ENCODE measurements at places on chromosomes 6 and 20.

DNA sequence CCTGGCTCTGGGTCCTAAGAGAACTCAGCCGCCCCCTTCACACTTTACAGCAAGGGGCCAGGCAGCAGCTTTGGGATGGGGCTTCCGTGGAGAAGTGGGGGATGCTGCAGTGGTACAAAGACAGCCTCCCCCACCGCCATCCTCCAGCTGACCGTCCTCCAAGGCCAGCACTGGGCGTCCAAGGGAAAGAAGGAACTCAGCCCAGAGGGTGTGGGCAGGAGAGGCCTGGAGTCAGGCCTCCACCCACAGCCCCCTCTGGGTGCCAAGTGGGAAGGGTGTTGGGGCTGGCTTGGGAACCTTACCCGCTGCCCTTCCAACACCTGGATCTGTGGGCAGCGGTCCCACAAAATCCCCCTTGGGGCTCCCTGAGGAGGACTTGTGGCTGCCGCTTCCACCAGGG, 13.1 kb downstream of the STMN3 start:
- DNase-seq = no peak

DNA sequence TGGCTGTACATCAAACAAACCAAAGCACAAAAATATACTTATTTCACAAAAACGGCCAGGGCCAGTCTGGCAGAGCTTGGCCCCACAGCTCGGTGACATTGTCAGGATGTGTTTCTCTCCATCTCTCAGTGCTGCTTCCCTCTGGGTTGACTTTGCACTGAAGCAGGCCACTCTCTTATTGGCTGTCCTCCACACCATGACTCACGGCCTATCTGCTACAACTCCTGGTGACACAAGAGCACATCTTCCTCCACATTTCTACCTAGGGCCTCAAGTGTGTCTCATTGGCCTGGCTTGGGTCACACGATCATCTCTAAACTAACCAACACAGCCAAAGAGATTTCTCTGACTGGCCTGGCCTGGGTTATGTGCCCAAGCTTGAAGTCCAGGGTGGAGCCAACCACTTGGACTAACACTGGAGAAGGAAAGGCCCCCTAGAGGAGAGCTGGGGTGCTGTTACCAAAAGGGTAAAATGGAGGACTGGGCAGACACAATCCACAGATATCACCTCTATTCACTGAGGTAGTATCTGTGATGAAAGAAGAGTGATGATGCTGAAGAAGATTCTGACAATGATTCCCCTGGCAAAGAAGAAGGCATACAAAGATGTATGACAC, 159.8 kb upstream of the TSHZ2 start:
- no peak for DNase-seq

DNA sequence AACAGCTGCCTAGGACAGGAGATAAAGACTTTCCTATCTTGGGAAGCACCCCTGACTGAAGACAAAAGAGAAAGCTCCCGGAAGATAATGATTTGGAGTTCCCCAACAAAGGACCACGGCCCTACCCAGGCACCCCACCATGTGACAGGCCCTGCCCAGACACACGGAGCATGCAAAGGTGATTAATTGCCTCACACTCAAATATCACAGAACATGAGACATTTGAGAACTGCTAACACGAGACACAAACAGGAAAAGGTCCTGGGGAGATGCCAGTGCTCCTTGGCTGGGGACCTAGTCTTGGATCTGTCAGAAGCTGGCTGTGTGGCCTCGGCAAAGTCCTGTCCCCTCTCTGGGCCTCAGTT, 82.5 kb upstream of the PTPN1 start:
- no peak for DNase-seq

GRCh38 chr6:94036024-94036423, 616.7 kb upstream of the EPHA7 start:
- DNase-seq = no peak

DNA sequence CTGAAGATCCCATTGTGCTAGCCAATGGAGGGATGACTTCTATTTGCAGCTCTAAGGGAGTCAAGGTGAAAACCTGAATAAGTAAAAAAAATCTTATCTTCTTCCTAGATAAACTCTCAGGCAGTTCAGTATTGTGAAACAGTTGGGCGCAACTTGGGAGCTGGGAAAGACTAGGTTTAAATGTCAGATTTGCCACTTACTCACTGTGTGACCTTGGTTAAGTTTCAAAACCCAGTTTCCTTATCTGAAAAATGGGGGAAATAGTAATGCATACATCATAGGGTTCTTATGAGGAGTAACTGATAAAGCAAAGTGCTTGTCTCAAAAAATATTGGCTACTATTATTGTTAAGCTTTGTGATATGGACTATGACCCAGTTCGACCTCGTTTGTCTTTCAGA, 88.8 kb downstream of the CD83 start:
- no peak for DNase-seq

DNA sequence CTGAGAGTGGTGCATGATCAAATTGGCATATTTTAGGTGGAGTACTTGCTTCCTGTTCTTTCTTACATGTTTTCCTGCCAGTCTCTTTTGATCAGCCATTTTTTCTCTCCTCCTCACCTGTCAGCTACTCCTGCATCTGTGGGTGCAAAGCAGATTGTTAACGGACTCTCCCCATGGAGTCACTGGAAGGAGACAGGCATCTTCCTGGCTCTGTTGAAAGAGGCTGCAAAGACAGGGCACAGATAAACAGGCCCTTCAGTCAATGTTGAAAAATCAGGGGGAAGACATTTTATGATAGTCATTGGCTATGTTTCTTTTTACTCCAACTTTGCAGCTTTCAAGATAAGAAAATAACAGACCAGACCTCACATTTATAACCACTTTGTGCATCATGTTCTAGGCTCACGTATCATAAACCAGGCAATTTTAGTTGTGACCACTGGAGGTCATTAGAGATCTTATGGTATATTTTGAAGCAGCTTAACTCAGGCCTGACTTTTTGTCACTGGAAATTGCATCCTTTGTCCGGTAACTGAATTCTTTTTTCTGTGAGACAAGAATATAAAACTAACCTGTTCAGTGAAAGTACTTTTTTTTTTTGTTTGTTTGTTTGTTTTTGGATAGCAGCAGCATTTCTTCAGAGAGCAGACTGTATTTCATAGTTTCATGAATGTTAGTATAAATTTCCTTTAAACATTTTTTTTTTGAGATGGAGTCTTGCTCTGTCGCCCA, 20.1 kb downstream of the ECT2L start:
- DNase-seq = no peak

- no peak for DNase-seq
These were observed 75.2 kb downstream of the GJA1 start for GRCh38 chr6:121510568-121511177.

DNA sequence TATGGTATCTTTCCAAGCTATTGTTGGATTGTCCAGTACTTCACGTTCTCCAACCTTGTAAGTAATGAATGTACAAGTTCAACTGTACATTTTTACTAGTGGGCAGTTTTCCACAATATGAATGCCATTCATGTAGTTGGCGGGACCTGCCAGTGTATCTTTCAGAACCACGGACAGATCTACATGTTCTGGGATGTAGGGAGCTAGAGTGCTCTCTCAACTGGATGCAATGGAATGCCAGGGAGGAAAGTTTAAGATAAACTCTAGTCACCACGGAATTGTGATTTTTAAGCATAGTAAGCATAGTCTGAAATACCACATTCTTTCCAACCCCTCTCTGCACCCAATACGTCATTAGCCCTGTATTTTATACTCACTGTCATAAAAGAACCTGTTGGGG, 21.5 kb upstream of the HLA-C start:
- DNase-seq = no peak

DNA sequence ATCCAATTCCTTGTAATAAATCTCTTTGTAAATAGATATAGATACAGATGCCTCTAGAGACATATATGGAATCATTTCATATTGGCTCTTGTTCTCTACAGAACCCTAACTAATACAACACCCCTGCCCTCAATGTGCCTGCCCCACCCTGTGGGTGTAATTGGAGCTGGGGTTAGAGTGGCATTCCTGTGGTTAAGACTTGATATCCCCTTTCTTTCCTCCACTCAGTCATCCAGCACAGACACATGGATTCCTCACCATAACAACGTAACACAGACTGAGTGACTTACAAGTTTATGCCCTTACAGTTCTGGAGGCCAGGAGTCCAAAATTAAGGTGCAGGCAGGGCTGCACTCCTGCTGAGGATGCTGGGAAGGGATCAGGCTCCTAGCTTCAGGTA, 42.8 kb downstream of the C6orf118 start:
- no peak for DNase-seq

DNA sequence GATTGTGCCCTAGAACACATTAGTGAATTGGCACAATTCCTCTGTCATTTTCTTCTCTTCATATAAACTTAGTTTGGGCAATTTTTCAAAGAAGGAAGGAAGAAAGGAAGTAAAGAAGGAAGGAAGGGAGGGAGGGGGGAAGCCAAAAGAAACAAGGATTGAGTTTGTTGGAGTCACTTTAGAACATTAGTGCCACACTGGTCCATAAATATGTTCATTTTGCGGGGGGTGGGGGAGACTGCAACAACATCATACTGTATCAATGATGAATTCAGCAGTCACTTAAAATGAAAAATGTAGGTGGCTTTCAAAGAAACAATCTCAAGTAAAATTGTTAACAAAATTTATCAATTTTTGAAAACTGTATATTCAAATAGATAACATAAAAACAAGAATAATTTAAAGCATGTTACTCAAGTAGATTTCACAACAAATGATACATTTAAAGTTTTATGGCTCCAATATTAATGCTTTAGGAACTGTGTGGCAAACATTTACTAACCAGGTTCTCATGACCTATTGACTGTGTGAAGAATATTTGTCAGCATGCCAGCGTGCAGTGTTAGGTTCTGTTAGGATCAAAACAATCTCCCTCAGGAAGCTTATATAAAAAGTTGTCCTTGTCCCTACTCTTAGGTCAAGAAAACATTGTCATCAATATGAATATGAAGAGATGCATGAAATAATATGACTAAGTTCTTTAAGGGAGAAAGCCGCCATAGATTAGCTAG, 208.1 kb upstream of the AGPAT4 start:
- DNase-seq = no peak

DNA sequence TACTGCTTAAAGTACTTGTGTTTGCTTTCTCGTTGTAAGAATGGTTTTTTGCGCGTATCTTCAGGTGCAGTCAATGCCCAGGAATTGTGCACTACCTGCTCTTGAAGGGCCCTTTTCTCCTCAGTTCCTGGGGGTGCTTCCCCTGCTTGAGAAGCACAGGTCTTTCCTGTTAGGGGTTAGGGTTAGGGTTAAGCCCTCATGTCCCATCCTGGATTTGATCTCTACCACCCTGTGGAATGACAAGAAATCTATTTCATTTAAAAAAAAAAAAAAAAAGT, 39.6 kb upstream of the TBXT start:
- no peak for DNase-seq

- DNase-seq = no peak
These were observed 7.9 kb downstream of the SDCBP2 start for GRCh38 chr20:1320902-1321653.

DNA sequence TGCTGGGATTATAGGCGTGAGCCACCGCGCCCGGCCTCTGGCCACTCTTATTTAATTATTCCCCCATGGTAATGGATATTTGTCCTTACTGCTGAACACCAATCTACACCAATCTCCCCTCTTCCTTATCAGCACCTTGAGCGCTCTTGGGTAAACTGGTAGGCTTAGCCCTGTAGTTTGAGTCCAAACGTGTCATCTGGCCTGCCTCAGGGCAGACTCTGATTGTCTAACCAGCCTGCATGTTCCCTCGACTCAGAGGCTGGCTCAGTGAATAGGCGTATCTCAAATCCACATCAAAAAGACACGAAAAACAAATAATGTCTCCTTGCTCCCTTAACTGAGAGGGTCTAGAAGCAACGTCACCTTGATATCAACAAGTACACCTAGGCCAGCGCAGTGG, 260.9 kb downstream of the TFAP2C start:
- no peak for DNase-seq

- no peak for DNase-seq
These were observed 4.4 kb downstream of the APMAP start for GRCh38 chr20:24987873-24988835.

DNA sequence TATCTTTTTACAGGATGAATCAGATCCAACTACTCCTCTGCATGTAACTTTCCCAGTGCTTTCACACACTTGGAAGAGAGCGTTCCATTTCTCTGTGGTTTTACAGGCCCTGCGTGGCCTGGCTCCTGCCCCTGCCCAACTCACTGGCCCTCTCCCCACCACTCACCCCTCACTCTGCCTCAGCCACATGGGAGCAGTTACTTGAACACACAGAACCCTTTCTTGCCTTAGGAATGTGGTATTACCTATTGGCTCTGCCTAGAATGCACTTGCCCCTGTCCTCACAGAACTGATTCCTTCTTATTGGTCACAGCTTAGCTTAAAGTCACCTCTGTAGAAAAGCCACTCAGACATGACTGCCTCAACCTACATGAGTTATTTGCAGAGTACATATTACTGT, 108.4 kb downstream of the CRYBG1 start:
- DNase-seq = no peak

DNA sequence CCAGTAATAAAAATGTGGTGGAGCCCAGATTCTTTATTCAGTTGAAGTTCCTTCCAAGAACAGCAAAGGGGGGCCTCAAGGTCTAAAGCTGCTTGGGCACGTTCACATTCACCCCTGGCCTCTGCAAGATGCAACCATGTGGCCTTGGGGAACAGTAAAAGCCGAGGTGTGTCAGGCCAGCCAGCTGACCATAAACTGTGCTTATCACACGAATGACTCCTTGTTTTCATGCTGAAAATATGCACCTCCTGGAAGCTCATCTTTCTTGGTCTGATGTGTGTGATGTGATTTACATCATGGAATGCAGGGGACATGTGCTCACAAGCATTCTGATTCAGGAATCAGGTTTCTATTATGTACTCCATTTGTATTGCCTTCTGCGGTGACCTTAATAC, 211.6 kb upstream of the MARCKS start:
- no peak for DNase-seq

DNA sequence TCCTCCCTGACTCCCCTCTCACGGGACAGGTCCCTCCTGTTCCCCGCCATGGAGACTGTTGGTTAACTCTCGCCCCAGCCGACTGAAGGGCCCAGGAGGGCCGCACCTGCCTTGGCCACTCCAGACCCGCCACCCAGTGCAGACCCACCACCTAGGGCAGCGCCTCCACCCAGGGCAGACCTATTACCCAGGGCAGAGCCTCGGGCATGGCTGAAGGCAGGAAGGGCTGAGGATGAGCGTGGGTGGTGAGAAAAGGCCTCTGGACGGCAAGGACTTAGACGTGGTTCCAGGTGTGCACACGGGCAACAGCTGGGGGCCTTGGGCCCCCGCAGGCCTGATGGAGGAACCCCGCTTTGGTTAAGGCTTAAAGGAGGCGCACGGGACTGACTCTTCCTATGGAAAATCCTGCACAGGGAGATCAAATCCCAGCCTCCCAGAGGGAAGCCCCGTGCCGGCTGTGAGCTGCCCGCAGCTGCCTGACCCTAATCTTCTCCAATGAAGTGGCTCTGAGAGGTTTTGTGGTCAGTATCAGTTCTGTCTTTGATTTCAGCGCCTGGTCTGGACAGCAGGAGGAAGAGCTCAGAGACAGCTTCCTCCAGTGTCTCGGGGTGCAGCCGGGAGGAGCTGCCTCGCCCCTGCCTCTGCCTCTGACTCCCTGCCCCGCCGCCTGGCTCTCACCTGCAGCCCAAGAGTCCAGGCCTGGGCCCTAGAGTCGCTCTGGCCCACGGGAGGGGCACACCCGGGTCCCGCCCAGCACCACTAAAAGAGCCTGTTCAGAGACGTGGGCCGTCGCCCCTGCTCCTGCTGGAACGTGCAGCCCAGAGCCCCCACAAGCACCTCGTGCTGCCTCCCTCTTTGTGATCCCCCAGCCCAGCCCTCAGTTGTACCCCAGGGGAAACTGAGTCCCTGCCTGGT, 12.1 kb upstream of the CHRNA4 start:
- DNase-seq = no peak

GRCh38 chr6:157906537-157907061, 75.1 kb upstream of the SYNJ2 start:
- DNase-seq = no peak

GRCh38 chr6:111817451-111818120, 55.7 kb downstream of the FYN start:
- no peak for DNase-seq

Data from stimulated activated CD8-positive, alpha-beta memory T cell treated with anti-CD3 and anti-CD28 coated beads, Interleukin-2, amount 100 ng/mL, for 48 hours (primary cell).